T-helper 2 cell (primary cell): ENCODE measurements at places on chromosomes 12 and 14.

GRCh38 chr12:27779920-27780611, at the start of the genes KLHL42 and MANSC4:
TSS of gene KLHL42 (plus strand) at chr12:27780233. CDS start at chr12:27780331, 98 bp downstream.
TSS of gene MANSC4 (minus strand) at chr12:27780236. CDS start at chr12:27771276, 8,960 bp downstream.
- DNase-seq = peak; percentile 52

- DNase-seq = no peak
These were observed at the start of gene LPAR5 for GRCh38 chr12:6635856-6636531. TSS of gene LPAR5 (minus strand) at chr12:6635959. CDS start at chr12:6621248, 14,711 bp downstream.

DNA sequence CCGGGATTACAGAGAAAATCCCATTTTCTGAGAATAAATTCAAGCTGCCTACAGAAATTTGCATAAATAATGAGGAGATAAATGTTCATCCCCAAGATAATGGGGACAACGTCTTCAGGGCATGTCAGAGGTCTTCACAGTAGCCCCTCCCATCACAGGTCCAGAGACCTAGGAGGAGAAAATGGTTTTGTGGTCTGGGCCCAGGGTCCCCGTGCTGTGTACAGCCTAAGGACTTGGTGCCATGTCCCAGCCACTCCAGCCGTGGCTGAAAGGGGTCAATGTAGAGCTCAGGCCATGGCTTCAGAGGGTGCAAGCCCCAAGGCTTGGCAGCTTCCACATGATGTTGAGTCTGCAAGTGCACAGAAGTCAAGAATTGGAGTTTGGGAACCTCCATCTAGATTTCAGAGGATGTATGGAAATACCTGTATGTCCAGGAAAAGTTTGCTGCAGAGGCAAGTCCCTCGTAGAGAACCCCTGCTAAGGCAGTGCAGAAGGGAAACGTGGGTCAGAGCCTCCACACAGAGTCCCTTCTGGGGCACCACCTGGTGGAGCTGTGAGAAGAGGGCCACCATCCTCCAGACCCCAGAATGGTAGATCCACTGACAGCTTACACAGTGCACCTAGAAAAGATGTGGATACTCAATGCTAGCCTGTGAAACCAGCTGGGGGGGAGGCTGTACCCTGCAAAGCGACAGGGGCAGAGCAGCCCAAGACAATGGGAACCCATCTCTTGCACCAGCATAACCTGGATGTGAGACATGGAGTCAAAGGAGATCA, 176.3 kb downstream of the RASSF9 start:
- no peak for DNase-seq

DNA sequence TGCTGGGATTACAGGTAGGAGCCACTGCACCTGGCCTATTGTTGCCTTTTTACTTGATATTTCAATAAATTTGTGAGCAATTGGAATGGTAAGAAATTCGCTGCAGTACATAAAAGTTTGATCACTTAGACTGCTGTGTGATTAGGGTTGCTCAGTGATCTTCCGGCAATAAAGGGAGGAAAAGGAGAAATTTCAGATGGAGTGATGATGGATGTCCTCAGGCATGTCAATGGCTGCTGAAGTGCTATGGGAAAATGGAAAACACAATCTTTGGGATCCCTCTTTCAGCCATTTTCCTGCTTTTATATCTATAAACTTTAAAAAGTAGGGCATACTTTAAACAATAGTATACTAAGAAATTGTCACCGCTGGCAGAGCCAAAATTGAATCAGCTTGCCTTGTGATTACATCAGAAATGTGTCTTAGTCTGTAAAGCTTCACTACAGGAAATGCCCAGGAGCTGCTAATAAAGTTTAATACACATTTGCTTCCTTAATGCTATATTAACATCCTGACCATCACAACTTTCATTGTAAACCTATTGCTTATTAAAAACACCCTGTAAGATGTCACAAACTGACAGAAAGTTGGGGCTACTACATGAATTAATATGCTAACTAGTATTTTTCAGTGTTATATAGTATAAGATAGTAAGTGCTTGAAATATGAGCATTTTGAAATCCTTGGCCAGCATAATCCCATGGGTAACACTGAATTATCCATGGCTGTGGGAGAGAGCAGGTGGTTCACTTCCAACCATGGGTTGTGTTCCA, 13.7 kb upstream of the FBXL14 start:
- DNase-seq = no peak

GRCh38 chr14:24849471-24849870, 200.5 kb downstream of the STXBP6 start:
- DNase-seq = no peak

- DNase-seq = no peak
These were observed 271.7 kb downstream of the PDZRN4 start for GRCh38 chr12:41459906-41460214.

DNA sequence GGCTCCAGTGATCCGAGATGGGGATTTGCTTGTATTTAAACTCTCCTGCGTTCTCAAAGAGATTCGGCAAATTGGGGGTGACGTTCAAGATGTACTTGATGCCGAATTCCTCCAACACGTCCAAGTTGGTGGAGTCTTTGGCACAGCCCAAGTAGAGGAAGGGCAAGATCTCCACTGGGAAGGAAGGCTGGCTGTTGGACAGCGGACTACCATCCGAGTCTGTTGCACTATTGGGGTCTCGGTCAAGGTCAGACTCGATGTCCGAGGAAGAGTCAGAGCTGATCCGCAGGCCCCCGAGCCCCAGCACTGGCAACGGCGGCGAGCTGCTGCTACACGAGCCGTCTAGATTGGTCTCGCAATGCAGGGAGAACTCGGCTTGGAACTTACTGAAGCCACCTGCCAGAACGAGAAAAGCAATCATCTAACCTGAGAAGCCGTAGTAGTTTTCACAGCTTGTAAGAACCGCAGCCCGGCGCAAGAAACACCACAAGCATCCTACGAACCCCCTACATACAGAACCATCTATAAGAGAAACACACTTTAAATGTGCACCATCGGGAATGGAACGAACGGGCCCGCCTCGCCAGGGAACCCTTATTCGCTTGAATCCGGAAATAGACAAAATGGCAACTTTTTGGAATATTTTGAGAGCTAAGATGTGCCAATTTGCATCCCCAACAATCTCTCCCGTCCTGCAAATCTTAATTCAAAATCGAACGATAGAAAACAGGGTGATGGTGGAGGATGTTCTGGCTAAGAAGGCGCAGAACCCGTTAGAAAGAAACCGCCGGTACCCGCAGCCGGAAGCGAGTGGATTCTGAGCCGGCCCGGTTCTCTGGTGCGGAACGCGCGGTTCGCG, 1.4 kb downstream of the DUSP6 start:
- DNase-seq = no peak
